ENCODE measurements at places on chromosomes 2 and 18. TPM values are rescaled to one million over a fixed set of nuclear protein-coding genes. Genes with fewer than 3 reads are reported as not detected.

The LYG2 gene
- not detected for total RNA-seq

The TOGARAM2 gene
- 0.16 TPM for total RNA-seq

The KLHL14 gene
- not detected for total RNA-seq

The NT5DC4 gene
- not detected for total RNA-seq

The RAB17 gene
- total RNA-seq: 0.32 TPM

The MAP3K19 gene
- total RNA-seq: not detected

The TMEFF2 gene
- total RNA-seq: 0.20 TPM

The PIEZO2 gene
- total RNA-seq: 0.70 TPM

The TUBA4A gene
- 286 TPM for total RNA-seq

The IL1B gene
- total RNA-seq: 0.13 TPM

The ITGB1BP1 gene
- total RNA-seq: 171 TPM

The MEIS1 gene
- total RNA-seq: 2.4 TPM

The CAPN13 gene
- total RNA-seq: 0.15 TPM

The SULT1C4 gene
- not detected for total RNA-seq

The SAG gene
- not detected for total RNA-seq

The THSD7B gene
- total RNA-seq: not detected

The ITPRID2 gene
- 38.0 TPM for total RNA-seq

The RTP5 gene
- not detected for total RNA-seq

The FEV gene
- not detected for total RNA-seq

The SRSF7 gene
- 450 TPM for total RNA-seq

The KCNG2 gene
- total RNA-seq: not detected

The CD8B gene
- not detected for total RNA-seq

The CLEC4F gene
- not detected for total RNA-seq

The VWC2L gene
- not detected for total RNA-seq

The CHRND gene
- 0.09 TPM for total RNA-seq

The ESCO1 gene
- total RNA-seq: 11.6 TPM

The KIAA2012 gene
- total RNA-seq: not detected

The AMMECR1L gene
- 16.1 TPM for total RNA-seq

The SPP2 gene
- not detected for total RNA-seq

The FSHR gene
- total RNA-seq: not detected

The FOXD4L1 gene
- 0.09 TPM for total RNA-seq

The CD302 gene
- 2.7 TPM for total RNA-seq

The INPP5D gene
- 0.70 TPM for total RNA-seq

The PDE1A gene
- total RNA-seq: 0.17 TPM

The MAPK4 gene
- 0.15 TPM for total RNA-seq

The KLHL41 gene
- 0.15 TPM for total RNA-seq

The LHCGR gene
- not detected for total RNA-seq

The KIF5C gene
- total RNA-seq: 0.33 TPM
